ENCODE measurements at places on chromosomes 12 and 14.

DNA sequence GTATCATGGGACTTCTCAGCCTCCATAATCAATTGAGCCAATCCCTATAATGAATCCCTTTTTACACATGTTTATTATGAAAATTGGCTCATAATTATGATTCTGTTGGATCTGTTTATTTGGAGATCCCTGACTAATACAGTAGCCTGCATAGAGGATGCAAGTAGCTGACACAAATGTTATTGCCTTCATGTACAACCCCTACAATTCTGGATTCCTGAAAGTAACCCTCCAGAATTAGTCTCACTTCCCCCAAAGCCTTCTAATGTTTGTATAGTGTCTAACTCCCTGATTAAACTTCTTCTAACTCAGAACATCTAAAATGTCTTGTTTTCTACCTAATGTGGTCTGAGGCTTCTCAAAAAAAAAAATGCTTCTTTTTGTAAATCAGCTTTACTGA, 6.6 kb upstream of the SMIM10L1 start:
- DNase-seq = no peak

DNA sequence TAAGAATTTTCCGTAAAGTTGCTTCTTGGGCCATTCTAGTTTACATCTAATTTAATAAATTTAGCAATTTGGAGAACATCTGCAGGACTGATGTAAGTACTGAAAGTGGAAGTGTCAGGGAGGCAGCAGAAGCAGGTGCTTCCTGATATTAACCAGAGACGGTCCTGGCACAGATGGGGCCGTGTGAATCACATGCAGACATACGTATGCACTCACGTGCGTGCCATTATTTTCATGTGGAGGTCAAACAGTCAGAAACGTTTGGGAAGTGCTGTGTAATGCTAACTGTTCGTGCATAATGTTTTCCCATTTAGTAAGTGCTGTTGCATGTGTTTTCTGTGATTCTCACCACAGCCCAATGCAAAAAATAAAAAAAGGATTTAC, 87.8 kb upstream of the DYNC1H1 start:
- DNase-seq = peak; percentile 74

GRCh38 chr14:61130512-61131260, 149.6 kb downstream of the SLC38A6 start:
- no peak for DNase-seq

GRCh38 chr12:106773286-106774004, 1.0 kb upstream of the RIC8B start:
- DNase-seq = no peak

DNA sequence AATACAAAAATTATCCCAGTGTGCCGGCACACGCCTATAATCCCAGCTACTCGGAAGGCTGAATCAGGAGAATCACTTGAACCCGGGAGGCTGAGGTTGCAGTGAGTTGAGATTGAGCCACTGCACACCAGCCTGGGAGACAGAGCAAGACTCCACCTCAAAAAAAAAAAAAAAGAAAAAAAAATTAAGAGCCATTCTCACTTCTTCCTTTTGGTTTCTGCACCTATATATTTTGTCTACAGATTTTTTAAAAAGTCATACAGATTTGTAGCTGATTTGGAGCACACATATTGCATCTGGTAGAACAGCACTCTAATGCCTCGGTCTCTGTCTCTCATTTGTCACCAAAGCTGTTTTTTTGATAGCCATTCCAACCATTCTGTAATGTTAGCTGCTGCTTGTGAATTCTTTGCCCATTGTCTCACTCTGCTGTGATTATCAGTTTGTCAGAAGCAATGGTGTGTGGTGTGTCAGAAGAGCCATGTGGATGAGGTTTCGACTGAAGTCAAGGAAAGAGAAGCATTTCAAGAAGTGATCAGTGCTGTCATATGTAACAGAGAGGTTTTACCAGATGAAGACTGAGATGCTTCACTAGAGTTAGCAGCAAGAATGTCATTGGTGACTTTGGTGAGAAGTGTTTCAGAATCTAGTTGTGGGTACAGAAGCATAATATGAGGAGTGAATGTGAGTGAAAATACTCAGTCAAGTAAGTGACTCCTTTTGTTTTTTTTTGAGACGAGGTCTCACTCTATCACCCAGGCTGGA, 8.7 kb upstream of the KTN1 start:
- no peak for DNase-seq

DNA sequence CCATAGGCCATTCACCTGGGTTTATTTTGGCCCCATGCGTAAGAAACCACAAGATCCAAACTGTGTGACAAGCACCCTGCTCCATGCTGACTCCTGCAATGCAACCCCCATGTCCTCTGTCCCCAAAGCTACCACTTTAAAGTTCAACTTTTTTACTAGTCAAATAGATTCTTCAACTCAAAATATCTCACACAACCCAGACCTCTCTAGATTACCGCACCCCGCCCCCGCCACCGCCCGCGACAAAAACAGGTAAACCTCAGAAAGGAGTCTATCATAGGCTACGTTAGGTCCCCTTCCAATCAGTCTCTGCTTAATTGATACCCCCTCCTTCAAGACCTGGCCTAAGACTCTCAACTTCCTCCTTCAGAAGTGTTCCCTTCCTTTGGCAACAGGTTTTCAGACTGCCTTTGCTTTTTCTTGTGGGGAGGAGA, 2.2 kb downstream of the ZFP36L1 start:
- peak; percentile 70 for DNase-seq

DNA sequence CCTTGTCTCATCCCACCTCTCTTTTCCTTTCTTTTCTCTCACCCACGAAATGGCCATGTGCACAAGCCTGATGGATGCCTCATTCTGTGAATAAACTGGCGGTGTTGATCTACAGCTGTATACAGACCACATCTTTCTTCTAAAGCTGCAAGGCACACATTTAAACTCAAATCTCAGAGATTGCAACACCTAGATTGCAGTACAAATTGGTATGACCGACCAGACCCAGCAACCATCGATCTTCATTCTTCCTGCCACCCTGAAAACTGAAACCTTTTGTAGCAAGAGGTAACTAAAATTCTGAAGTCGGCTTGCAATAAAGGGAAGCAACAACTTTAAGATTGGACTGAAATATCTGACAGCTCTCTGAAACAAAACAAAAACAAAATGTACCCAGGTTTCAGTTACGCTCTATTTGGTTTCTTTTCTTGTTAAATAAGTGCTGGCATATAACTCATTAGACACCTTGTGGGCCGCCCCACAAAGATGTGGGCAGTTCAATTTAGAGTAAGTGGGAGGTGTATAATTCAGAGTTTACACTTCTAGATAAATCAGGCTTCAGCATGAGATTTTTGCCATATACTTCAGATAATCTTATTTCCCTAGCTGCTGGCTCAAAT, 390.0 kb upstream of the NOVA1 start:
- DNase-seq = no peak

DNA sequence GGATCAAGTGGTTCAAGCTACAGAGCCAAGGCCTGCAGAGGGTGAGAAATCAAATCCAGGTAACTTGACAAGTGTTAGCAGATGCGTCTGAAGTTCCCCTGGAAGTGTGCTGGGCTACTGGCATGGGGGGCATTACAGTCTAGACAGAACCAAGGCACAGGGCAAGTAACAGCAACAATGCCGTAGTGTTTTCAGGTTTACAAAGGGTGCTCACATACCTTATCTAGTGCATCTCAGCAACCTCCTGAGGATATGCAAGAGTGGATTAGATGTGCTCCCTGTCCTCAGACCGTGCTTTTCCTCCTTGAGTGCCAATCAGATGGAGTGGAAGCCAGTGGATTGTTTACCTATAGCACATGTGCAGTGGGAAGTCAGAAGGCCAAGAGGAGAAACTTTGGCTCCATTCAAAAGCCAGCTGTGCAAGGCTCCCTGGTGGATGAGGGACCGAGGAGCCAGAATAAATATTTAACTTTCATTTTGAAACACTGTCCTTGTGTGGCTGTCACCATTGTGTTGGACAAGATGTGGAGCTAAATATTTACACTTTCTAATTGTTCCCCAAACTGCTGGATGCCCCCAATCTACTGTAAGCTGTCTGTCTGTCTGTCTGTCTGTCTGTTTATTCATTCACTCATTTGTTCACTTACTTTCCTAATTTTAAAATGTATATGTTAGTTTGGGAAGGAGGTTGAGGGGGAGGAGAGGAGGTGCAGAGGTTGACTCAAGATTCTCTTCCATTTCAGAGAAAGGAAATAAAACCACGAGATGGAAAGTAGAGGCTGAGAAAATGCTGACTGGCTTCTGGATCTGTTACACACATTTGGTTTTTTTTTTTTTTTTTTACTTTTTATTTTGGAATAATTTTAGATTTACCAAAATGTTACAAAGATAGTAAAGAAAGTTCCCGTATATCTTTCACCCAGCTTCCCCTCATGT, 184.0 kb upstream of the PARP11 start:
- DNase-seq = no peak

DNA sequence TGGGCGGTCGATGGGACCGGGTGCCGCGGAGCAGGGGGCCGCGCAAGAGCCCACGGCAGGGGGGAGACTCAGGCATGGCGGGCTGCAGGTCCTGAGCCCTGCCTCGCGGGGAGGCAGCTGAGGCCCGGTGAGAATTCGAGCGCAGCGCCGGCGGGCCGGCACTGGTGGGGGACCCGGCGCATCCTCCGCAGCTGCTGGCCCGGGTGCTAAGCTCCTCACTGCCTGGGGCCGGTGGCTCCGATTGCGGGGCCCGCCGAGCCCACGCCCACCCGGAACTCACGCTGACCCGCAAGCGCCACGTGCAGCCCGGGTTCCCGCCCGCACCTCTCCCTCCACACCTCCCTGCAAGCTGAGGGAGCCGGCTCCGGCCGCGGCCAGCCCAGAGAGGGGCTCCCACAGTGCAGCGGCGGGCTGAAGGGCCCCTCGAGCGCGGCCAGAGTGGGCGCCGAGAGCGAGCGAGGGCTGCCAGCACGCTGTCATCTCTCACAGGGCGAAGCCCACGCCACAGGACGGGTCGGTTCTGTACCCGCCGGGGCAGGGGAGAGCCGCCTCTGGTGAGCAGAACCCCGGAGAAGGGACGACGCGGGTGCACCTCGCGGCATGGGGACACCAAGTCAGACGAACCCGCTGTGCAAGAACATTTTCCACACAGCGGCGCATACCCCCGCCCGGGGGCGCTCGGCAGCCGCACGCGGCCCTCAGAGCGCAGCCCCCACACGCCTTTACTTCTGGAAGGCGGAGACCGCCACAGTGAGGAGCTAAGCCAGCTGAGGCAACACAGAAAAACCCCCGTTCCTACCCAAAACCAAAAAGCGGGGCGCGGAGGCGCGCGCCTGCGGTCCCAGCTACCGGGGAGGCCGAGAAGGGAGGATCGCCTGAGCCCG, 1.2 kb upstream of the SIVA1 start:
- no peak for DNase-seq

- DNase-seq = peak; percentile 44
Measured at GRCh38 chr12:21527451-21528180, 1.5 kb downstream of the SPX start.

GRCh38 chr14:48936849-48937248, 649.3 kb downstream of the RPS29 start:
- no peak for DNase-seq

- no peak for DNase-seq
Measured at GRCh38 chr14:33449268-33449667, 501.6 kb downstream of the EGLN3 start.

- no peak for DNase-seq
Measured at GRCh38 chr14:55899531-55899930, 218.7 kb upstream of the PELI2 start.

DNA sequence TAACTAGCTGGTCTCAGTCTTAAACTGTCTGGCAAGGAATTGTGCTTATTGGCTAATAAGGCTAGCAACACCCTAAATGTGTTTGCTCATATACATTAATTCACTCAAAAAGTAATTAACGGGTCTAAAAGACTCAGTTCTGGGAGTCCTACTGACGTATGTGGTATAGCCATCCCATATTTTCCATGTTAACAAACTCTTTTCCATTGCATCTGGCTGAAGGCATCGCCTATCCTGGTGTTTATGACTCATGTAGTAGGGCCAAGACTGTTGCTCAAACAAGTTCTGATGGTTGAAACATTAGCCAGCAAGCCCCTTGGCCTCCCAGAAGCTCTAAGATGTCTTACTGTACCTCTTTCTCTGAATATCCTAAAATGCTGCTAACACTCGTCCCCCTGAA, 98.5 kb downstream of the PHLDA1 start:
- no peak for DNase-seq

GRCh38 chr12:130435826-130436225, 98.1 kb downstream of the PIWIL1 start:
- DNase-seq = no peak

- peak; percentile 41 for DNase-seq
Measured at GRCh38 chr12:94305130-94305957, 154.3 kb downstream of the CEP83 start.

DNA sequence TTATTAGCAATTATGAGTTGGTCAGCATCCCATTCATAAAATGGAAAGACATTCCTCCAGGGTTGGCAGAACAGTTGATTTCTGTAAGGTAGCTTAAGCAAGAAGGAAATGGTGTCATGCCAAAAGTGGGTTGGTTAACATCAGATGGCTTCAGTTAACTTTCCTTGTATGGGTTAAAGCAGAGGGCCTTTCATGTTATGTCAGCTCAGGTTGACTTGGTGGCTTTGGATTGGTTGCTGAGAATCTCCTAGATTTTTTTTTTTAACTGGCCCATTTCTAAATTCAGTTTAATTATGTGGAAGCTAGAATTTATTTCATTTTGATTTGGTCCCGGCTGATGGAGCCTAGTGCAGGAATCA, 87.8 kb downstream of the BBS10 start:
- no peak for DNase-seq

DNA sequence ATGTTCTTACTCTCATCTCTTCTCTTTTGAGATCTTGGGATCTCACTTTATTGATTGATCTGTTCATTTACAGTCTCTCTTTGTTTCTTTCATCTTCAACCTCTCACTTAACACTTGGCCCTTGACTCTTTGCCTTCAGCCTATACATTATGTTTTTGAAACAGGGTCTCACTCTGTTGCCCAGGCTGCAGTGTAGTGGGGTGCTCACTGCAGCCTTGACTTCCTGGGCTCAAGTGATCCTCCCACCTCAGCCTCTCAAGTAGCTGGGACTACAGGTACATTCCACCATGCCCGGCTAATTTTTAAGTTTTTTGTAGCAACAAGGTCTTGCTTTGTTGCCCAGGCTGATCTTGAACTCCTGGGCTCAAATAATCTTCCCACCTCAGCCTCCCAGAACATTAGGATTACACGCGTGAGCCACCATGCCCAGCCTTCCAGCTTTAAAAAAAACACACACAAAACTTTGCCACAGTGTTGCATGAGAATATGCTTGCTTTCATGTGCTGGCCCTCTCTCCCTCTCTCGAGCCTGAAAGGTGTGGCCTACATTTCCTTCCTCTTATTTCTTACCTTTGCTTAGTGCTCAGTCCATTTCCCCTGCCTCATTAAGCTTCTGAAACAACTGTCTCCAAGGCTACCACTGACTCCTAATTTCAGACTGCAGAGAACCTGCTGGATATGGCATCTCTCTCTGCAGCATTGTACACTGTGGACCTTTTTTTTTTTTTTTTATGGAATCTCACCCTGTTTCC, 9.9 kb downstream of the DIP2B start:
- DNase-seq = no peak

- DNase-seq = no peak
Measured at GRCh38 chr14:28608851-28609828, 157.4 kb upstream of the FOXG1 start.

GRCh38 chr14:34098045-34098984, 147.4 kb upstream of the EGLN3 start:
- DNase-seq = no peak

Data from stimulated activated CD4-positive, alpha-beta T cell treated with anti-CD3 and anti-CD28 coated beads, TNF-alpha, amount 100 ng/mL, for 48 hours (primary cell).